ENCODE measurements at places on chromosomes 16 and 17. TPM values are rescaled to one million over a fixed set of nuclear protein-coding genes. Genes with fewer than 3 reads are reported as not detected.

DNA sequence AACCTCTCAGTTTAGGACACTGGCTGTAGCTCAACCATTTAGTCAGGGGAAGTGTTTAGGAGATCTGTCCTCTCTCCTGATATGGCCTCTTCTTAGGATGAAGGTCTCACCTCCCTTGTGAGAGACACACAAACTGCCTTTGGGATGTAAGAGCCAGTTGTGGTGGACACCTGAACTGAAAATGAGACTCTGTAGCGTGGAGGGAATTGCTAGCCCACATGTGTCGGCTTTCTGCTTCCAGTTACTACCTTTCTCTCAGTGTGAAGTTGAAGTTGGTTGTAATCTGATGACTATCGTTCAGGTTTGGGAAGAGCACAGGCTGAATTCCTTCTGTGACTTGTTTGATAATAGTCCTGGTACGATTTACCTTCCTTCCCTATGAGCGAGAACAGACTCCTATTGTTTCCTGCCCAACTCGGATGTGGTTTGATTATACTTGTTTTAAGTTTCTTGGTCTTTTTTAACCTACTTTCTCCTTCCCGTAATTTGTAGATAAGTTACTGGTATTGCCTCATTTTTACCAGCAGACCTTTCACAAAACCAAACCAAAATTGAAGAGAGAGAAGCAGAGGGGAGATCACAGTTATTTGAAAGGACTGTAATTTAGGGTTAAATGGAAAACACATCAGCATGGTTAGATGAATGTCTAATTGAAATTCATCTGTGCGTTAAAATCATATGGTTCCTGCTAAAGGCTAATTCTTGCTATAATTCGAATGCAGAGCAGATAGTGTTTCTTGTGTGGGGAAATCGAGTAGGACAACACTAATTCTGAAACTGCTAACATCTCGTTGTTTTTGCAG lies 43.2 kb downstream of the CLEC16A start:
- no peak overlapping the region for H3K4me3 ChIP-seq
- H3K27me3 ChIP-seq = no peaks in the 10 kb centered on the region
- H3K36me3 ChIP-seq = peaks cover 10% of the 10 kb centered on the region
- H3K4me1 ChIP-seq = no peaks in the 10 kb centered on the region

DNA sequence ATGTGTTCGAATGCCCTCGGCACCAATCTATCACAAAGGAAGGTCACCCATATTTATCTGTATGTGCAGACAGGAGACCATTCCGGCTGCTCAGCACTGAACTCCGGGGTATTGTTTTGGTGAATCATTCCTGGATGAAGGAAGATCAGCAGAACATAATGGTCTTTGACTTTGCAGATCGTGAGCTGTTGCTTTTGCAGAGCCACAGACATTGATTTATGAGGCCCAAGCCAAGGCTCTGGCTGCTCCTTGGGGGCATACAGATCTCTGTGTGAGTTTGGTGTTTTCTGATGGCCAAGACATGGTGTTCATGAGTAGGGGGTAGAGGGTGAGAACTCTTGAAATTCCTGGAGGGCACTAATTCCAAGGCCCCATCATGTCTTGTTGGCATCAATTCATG lies 458.8 kb upstream of the HSBP1 start:
- H3K27ac ChIP-seq = no peak overlapping the region
- no peaks in the 10 kb centered on the region for H3K27me3 ChIP-seq
- H3K4me3 ChIP-seq = no peak overlapping the region
- no peaks in the 10 kb centered on the region for H3K4me1 ChIP-seq
- H3K36me3 ChIP-seq = no peaks in the 10 kb centered on the region

GRCh38 chr17:56733833-56734232 lies 99.9 kb downstream of the C17orf67 start:
- H3K27me3 ChIP-seq = no peaks in the 10 kb centered on the region
- no peaks in the 10 kb centered on the region for H3K36me3 ChIP-seq
- no peak overlapping the region for H3K4me3 ChIP-seq
- H3K4me1 ChIP-seq = no peaks in the 10 kb centered on the region
- DNase-seq = no peak

Gene HNF1B
- total RNA-seq = not detected

DNA sequence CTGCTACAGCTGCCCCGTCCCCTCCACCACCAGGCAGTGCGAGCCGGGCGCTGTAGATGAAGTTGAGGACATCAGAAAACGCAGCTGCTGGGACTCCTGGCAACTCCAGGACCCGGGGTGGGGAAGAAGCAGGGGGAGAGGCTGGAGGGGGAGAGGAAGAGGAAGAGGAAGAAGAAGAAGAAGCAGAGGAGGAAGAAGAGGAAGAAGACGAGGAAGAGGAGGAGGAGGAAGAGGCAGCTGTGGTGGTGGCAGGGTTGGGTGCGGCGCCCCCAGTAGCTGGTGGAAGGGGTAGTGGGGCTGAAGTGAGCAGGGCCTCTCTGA lies 13.2 kb downstream of the ZBTB4 start:
- no peaks in the 10 kb centered on the region for H3K27me3 ChIP-seq
- no peak overlapping the region for H3K27ac ChIP-seq
- DNase-seq = no peak
- no peak overlapping the region for H3K4me3 ChIP-seq
- H3K36me3 ChIP-seq = peaks cover 9% of the 10 kb centered on the region

DNA sequence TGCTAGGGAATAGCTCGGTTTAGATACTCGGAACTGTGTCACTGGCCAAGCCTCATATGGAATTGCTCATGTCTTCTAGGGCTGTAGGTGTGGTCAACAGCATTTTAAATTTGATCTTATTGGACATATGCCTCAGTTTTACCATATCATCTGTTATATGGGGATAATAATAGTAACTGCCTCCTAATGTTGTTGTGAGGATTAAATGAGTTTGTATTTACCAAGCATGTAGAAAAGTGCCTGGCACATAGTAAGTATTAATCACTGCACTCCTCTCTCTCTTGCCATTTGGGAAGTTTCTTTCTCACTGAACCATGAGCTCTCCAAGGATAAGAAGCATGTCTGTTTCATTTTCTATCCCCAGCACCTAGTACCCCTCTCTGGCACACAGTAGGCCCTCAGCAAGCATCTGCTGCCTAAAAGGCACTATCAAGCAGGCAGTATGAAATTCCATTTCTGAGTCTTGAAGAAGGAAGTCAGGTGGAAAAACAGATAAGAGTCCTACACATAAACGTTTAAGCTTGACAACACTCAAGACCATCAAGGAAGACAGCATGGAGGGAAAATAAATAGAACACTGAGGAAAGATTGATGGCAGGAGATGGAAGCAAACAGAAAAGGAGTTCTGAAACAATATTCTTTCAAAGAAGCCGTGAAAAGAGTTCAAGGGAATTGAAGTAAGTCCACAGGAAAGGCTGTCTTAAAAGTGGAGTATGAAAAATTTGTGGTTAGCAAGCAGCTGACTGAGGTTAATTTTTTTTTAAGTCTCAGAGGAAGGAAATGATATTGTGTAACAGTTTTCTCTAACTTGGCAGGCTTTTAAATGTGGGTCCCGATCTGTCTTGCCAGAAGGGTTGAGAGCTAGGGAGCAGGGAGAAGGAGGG lies 2.2 kb upstream of the ATP6V0A1 start:
- no peak overlapping the region for H3K4me3 ChIP-seq
- peak; percentile 55 for DNase-seq
- H3K27ac ChIP-seq = peak overlapping the region; percentile 66
- peaks cover 35% of the 10 kb centered on the region for H3K4me1 ChIP-seq
- no peaks in the 10 kb centered on the region for H3K27me3 ChIP-seq

Gene KRT40
- total RNA-seq = not detected

Gene SAMD14
- 0.90 TPM for total RNA-seq

Gene SEZ6L2
- total RNA-seq = 1.7 TPM

Gene SPIRE2
- 3.1 TPM for total RNA-seq

GRCh38 chr17:44587339-44587738 lies 30.1 kb downstream of the FZD2 start:
- H3K4me1 ChIP-seq = no peaks in the 10 kb centered on the region
- no peak for DNase-seq
- no peak overlapping the region for H3K4me3 ChIP-seq
- no peaks in the 10 kb centered on the region for H3K27me3 ChIP-seq
- H3K36me3 ChIP-seq = no peaks in the 10 kb centered on the region

GRCh38 chr17:78101542-78101941 lies 27.0 kb downstream of the TMC6 start:
- H3K4me3 ChIP-seq = no peak overlapping the region
- H3K36me3 ChIP-seq = no peaks in the 10 kb centered on the region
- H3K27ac ChIP-seq = no peak overlapping the region
- no peaks in the 10 kb centered on the region for H3K27me3 ChIP-seq
- DNase-seq = no peak

Gene SREBF1
- 253 TPM for total RNA-seq

- H3K4me1 ChIP-seq = peaks cover 31% of the 10 kb centered on the region
- H3K4me3 ChIP-seq = no peak overlapping the region
- no peaks in the 10 kb centered on the region for H3K36me3 ChIP-seq
Measured at GRCh38 chr17:63478814-63479494, 2.1 kb downstream of the ACE start.
